Activated T-helper 2 cell treated with anti-CD3 and anti-CD28 coated beads, Interferon-gamma antibody, Interleukin-2, Interleukin-4, amounts not matched to agents 10 μg/mL and 5 μg/mL and 100 μg/mL, durations not matched to agents 14 hours and 24 hours and 36 hours (primary cell): ENCODE measurements at places on chromosomes 5 and 9. TPM values are rescaled to one million over a fixed set of nuclear protein-coding genes. Genes with fewer than 3 reads are reported as not detected.

DNA sequence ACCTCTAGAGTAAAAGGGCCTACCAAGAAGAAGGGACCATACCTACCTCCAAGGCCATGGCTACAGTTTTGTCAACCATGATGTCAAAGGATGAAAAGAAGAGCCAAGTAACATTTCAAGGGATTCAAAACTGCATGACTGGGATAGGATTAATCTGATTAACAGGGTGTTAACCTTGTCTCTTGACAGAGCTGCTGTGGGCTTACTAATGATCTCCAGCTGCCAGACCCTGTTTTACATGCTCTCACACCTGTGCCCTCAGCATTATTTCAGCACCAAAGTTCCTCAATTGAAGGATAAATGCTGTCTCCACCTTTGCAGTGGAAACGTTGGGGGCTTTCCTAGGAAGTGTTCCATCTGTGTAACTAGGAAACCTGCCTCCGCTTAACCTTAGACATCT is 78.3 kb downstream of the DMAC1 start:
- DNase-seq = no peak

- no peak for DNase-seq
These were observed 362.6 kb upstream of the SMC2 start for GRCh38 chr9:103731541-103731940.

DNA sequence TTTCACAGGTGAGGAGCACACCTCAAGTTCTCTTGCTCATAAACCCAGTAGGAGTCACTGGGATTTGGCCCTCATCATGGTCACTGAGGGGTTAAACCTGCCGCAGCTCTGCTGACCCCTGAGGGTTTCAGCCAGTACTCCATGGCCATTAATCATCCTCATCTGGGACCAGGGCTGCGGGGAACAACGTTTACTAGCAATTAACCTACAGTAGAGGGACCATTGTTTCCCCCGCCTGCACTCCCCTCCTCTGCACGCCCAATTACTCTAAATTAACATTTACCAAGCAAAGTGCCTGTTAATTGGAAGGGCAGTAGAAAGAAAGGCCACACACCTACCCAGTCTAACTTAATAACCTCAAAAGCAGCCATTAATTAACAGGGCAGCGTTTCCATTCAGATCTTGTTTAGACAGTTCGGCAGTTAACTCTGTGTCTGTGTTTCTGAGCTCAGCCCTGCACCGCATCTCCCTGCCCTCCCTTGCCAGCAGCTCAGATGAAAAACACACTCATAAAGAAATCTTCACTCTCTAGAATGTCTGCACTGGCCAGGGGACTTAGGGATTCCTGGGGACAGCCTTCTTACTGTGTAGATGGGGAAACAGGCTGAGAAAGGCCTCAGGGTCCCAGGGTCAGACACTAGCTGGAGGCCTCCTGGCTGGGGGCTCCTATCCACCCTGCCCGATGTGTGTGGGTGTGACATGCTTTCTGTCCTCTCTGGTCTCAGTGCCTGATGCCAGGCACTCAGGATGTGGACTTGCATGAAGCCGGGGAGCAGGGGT is 51.6 kb downstream of the ALG2 start:
- DNase-seq = no peak

GRCh38 chr9:84141741-84142370 is 161.3 kb downstream of the RMI1 start:
- DNase-seq = no peak

DNA sequence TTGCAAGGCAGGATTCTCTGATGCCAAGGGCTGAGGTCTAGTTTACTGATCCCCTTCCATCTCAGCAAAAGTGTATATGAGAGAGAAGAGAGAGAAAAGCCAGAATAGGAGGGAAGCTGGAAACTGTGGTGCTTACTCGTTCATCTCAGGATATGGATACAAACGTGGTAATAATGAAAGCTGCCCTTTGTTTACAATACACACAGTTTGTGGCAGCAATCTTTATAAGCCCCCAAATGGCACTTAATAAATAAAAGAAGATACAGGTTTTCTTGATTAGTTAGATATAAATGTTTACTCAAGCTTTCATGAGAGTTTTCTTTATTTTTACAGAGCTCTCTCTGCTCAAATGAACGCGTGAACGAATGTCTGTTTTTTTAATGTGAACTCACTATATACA is 57.7 kb downstream of the PRDM6 start:
- no peak for DNase-seq

TAF1L gene
- not detected in 2 replicates for total RNA-seq

GPX3 gene
- total RNA-seq = 0.46 TPM in 1 of 2 replicates, not detected in the other

- no peak for DNase-seq
These were observed 571.1 kb upstream of the ZNF608 start for GRCh38 chr5:125317536-125317995.

CER1 gene
- total RNA-seq = not detected in 2 replicates

DNA sequence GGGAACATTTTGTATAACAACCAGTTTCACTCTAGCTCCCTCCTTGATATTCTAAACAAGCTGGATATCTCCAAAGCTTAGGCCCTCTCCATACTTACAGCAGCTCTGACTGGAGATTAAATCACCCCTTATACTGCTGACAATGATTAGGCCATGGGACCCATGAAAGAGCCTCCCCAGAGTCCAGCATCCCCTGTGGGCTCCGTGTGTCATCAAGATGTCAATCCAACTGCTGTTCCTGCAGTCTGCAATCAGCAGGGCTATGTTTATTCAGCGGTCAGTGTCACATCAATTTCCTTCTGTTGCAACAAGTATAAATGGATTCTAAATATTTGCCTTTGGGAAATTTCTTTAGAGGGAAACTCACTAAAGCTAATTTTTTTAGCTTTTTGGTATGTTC is 26.6 kb downstream of the PCDHAC2 start:
- no peak for DNase-seq

GRCh38 chr9:126773004-126773607 is 31.7 kb upstream of the ZBTB43 start:
- no peak for DNase-seq

DNA sequence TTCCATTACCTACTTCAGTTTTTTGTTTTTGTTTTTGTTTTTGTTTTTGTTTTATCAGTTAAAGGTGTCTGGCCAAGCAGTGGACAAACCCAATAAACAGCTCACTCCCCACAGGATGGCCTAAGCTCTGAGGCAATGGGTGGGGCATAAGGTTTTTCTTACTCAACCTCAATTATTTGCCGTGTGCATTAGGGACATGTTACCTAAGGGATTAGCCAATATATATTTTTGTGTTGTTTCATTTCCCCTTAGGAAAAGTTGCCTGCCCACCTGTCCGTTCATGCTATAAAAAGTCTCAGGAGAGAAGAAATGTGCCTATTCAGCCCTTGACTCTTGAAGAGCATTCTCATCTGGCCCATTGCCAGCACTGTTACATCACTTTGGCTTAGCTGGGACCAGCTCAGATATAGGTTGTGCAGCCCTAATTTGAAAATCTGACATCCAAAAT is 7.3 kb downstream of the SH3RF2 start:
- DNase-seq = no peak

PGM5 gene
- 0.07 TPM in 1 of 2 replicates, not detected in the other for total RNA-seq

DNA sequence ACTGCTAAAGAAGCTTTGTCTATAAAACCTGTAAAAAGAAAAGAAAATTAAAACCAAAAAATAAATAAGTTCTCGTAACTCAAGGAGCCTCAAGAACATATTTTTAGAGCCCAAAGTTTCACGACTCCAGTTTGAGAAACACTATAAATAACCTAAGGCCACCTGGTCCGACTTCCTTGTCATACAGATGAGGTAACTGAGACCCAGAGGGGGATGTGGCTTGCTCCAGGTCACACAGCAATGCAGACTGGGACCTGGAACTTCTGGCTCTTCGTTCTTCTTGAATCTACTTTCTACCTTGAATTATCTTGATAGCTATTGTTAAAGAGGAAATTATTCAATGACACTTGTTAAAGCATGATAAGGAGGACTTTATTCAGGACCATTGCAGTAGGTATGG is 514.8 kb downstream of the CDK5RAP2 start:
- no peak for DNase-seq

PCDHB7 gene
- total RNA-seq = 0.07 TPM in 1 of 2 replicates, not detected in the other

- no peak for DNase-seq
These were observed 3.8 kb downstream of the MTMR12 start for GRCh38 chr5:32308946-32309345.

DNA sequence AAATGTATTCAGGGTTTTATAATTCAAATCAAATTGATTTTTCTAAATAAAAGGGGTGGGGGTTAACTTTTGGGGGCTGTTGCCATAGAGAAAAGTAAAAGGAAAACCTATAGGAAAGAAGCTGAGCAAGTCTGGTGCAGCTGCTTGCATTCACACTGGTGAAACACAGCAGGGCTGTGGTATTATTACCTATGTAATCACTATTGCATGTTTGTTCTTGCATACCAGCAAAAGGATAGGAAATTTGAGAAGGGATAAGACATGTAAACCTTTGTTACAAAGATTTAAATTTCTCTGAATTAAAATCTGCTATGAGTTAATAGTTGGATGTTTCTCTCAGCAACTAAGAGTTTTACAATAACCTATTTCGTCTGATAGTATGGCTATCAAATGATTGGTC is 346.7 kb downstream of the EFNA5 start:
- DNase-seq = no peak

BTNL3 gene
- not detected in 2 replicates for total RNA-seq

- no peak for DNase-seq
These were observed 564 bp upstream of the CCNH start for GRCh38 chr5:87413343-87413645.

ANKRD18B gene
- total RNA-seq = 1.6 and 2.6 TPM in 2 replicates

DNA sequence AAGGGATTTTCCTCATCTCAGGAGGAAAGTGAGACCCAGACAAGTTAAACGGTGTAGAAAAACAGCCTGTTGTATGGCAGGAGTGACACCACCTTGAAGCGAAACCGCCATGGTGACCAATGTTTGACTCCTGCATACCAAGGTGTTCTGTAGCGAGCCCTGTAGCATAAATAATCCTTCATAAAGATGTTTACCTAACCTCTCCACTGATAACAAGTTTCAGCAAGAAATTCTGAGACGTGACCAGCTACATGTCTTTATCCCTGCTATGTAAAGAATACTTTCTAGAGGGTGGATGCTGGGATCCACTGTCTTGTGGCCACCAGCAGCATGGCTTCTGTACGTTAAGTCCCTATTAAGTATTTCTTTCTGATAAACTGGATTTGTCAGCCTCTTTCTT is 148.1 kb downstream of the MPDZ start:
- DNase-seq = no peak

NUTM2G gene
- not detected in 2 replicates for total RNA-seq

- DNase-seq = no peak
These were observed 19.9 kb downstream of the ZBTB34 start for GRCh38 chr9:126880226-126880946.

- no peak for DNase-seq
These were observed 700 bp downstream of the SKP2 start for GRCh38 chr5:36152324-36153297.

ZBTB34 gene
- total RNA-seq = 6.7 and 7.2 TPM in 2 replicates

DNA sequence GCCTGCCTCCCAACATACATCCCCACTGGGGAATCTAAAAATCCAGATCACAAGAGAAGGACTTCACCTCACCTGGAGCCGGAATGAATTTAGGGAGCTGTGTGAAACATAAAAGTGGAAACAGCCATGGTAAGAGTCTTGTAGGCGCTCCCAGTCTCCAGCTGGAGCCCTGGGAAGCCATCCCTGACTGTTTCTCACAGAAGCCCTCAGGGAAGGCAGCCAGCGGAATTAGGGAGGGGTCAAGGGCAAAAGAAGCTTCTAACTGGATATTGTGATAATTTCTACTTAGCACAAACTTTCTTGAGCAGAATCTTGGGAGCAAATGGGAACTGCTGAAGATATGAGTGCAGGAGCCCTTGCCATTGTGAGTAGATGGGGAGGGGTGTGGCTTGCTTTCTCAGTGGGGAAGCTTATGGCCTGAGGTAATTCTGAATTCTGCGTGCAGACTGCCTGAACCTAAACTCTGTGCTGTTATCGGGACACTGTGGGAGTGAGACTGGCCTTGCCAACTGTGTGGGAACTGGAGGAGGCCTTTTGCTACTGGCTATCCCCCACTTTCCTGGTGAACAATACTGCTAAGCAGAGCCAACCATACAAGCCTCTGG is 174.4 kb upstream of the SMC2 start:
- DNase-seq = no peak

- DNase-seq = no peak
These were observed 287.2 kb downstream of the FANCC start for GRCh38 chr9:95030344-95030743.

- no peak for DNase-seq
These were observed 85.2 kb downstream of the ANKRD33B start for GRCh38 chr5:10648806-10649665.

DNA sequence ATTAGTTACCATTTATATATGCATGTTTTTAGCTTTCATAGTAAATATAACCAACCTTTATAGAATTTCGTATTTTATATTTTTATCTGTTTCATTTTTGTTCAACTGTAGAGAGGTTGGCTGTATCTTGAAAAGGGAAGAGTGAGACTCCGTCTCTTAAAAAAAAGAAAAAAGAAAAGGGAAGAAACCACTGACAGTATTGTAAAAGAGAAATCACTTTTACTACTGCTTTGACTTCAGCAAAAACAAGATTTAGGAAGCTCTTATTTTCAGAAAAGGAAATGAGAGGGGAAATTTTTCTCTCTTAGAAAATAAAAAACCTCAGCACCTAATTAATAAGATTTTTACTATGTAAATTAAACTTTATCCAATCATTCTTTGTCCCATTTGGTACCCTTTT is 14.4 kb downstream of the POLK start:
- no peak for DNase-seq

DNA sequence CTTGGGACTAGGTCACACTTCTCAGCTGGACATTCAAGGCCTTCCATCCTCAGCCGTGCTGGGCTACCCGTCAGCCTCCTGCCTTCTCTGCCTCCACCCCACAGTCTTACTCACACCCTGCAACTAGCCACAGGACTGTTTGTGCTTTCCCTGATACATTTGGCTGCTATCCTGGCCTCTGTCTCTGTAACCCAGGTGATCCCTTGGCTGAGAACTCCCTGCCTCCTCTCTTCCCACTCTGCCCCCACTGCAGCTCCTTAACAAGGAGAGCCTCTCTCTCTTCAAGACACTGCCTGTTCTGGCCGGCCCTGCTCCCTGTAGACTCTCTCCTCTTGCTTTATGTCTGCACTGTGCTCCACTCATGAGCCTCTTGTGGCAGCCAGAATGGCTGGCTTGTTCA is 120.6 kb downstream of the MSX2 start:
- no peak for DNase-seq
